ENCODE measurements at places on chromosomes 4 and X. TPM values are rescaled to one million over a fixed set of nuclear protein-coding genes. Genes with fewer than 3 reads are reported as not detected.

- no peak for DNase-seq
Observed at GRCh38 chr4:24328310-24328709, 256.0 kb downstream of the DHX15 start.

- DNase-seq = no peak
Observed at GRCh38 chr4:141246683-141247429, 26.2 kb downstream of the ZNF330 start.

GRCh38 chrX:11188664-11189063 lies 77.5 kb downstream of the HCCS start:
- DNase-seq = no peak

DNA sequence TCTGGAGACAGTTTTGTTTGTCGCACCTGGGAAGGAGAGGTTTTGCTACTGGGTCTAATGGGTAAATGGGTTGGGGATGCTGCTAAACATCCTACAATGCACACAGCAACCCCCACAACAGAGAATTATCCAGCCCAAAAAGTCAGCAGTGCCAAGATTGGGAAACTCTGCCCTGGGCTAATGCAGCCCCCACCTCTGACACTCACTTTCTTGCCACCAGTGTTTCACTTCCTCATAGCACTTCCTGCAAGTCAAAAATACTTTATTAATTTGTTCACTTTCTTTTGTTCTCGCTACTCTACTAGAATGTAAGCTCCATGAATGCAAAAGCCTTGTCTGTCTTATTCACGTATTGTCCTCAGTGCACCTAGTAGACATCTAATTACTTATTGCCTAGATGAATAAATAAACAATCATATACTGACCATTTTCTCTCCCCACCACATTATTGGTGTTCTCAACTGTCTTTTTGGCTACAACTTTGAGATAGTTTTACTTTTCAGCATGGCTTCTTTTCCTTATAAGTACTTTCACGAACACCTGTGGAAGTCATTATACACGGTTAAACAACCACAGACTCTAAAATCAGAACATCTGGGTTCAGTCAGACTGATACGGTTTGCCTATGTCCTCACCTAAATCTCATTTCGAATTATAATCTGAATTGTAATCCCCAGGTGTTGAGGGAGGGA lies 82.0 kb upstream of the PITX2 start:
- DNase-seq = no peak

GRCh38 chr4:98363431-98363830 lies 102.2 kb downstream of the RAP1GDS1 start:
- DNase-seq = no peak

The UGT2B15 gene
- total RNA-seq = 50.8 TPM

Measured in colonic mucosa (tissue), 4 donors.